ENCODE measurements at places on chromosomes 2 and 18. TPM values are rescaled to one million over a fixed set of nuclear protein-coding genes. Genes with fewer than 3 reads are reported as not detected.

- H3K27ac ChIP-seq = no peak overlapping the region
- no peak overlapping the region for H3K4me3 ChIP-seq
- no peaks in the 10 kb centered on the region for H3K4me1 ChIP-seq
- H3K27me3 ChIP-seq = no peaks in the 10 kb centered on the region
Observed at GRCh38 chr18:61587865-61588264, 254.6 kb downstream of the CDH20 start.

- no peaks in the 10 kb centered on the region for H3K27me3 ChIP-seq
- no peak for DNase-seq
- H3K36me3 ChIP-seq = no peaks in the 10 kb centered on the region
- H3K4me3 ChIP-seq = no peak overlapping the region
Observed at GRCh38 chr18:45408218-45408617, 207.1 kb upstream of the SLC14A2 start.

DNA sequence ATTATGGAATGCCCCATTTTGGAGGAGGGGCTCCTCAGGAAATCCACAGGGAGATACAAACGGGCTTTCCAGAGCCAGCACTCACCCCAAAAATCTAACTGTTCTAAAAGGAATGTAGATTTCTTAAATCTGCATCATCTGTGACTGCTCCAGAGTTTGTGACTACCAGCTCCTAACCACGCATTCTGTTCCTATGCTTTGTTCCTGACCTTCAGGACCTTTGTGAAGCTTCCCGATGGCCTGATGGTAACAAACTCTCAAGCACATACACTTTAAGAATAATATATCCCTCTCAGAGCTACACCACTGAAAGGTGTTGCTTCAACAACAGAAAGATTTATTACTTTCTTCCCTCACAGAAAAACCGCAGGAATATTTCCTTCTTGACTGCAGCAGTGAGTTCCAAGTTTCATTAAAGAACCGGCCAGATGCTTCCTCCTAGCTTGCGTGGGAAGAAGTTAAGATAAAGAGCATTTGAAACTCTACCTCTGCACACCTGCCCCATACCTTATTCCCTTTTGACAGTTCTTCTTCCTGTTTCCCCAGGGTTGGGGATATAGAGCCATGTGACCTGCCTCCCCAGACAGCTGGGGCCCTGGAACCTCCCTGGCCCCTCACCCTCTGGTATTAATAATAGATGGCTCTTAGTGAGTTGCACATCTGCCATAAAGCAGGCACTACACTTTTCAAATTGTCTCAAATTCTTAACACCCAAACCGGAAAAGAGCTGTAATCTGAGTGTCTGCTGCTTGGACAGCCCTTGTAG is 40.2 kb upstream of the EML4 start:
- H3K4me3 ChIP-seq = no peak overlapping the region
- H3K27me3 ChIP-seq = no peaks in the 10 kb centered on the region
- H3K4me1 ChIP-seq = peaks cover 72% of the 10 kb centered on the region
- peak; percentile 68 for DNase-seq
- no peak overlapping the region for H3K27ac ChIP-seq
- H3K36me3 ChIP-seq = no peaks in the 10 kb centered on the region

DNA sequence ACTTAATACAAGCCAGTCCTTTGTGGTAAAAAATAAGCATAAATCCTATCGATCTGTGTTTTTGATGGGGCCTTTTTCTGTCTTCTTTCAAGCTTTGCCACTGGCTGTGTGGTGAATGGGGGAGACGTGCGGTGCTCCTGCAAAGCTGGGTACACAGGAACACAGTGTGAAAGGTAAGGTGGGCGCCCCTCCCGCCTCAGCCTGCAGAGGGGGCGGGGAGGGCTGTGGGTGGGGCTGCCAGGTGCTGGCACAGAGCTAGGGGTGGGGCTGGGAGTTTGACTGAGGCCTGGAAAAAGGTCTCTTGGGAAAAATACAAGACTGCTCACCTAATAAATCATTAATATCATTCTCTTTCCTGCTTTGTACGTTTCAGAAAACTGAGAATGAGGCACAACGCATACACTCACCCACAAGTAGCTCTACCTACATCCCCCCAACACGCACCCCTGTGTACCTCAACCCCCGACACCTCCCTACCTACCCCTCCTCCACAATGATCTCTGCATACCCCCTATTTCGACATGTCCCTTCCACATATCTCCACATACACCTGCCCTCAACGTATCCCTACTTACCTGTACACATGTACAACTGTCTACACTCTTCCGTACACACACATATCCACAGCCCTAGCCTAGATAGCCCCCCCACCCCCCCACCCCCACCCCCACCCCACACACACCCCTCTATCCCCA is 129.7 kb upstream of the TTC39C start:
- H3K27me3 ChIP-seq = no peaks in the 10 kb centered on the region
- no peak for DNase-seq
- no peaks in the 10 kb centered on the region for H3K36me3 ChIP-seq
- H3K4me1 ChIP-seq = no peaks in the 10 kb centered on the region
- no peak overlapping the region for H3K27ac ChIP-seq

LOXHD1 gene
- total RNA-seq = not detected
